Activated T-cell treated with anti-CD3 and anti-CD28 coated beads for 1 hour (primary cell): ENCODE measurements at places on chromosomes 12 and 14.

GRCh38 chr12:104498211-104498801, 41.6 kb downstream of the CHST11 start:
- DNase-seq = no peak

GRCh38 chr14:67599698-67600561, at the start of gene PIGH:
TSS of gene PIGH (minus strand) at chr14:67600268. CDS start at chr14:67600203, 65 bp downstream.
- peak; percentile 91 for DNase-seq

DNA sequence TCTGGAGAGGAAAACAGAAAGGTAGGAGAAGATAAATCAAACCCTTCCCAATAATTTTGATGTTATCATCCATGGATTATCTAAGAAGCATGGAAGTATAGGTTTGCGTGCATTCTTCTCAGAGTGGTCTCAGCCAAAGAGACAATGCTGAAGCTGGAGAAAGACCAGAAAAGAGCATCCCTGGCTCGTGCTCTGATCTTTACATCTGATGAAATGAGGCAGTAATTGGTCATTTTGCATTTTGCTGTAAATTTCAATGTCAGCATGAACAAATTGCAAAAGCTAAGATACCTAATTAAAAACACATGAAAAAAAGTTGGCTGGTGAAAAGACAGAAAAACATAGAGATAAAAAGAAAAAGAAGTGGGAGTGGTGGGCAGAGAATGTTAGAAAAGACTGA, 252.4 kb downstream of the ITPR2 start:
- no peak for DNase-seq

GRCh38 chr12:75317784-75318183, 12.3 kb downstream of the CAPS2 start:
- DNase-seq = no peak

GRCh38 chr12:91813701-91814100, 331.9 kb downstream of the BTG1 start:
- DNase-seq = no peak

GRCh38 chr12:12156828-12157227, 86.1 kb downstream of the BCL2L14 start:
- DNase-seq = no peak

DNA sequence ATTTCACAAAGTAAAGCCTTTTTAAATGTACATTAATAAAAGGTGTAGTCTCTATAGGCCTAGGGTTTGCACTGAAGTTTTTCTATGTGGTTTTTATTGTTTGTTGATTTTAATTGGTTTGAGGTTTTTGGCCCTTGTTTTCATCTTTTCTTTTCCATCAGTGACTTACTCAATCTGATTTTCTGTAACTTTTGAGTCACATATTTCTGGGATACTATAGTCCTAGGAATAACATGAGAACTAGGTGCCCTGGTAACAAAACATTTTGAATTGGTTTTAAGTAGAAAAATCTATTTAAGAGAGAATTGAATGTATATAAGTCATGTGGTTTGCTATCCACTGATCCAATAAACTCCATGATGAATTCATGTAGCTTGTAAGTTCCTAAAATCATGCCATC, 311.9 kb downstream of the CEP128 start:
- no peak for DNase-seq

DNA sequence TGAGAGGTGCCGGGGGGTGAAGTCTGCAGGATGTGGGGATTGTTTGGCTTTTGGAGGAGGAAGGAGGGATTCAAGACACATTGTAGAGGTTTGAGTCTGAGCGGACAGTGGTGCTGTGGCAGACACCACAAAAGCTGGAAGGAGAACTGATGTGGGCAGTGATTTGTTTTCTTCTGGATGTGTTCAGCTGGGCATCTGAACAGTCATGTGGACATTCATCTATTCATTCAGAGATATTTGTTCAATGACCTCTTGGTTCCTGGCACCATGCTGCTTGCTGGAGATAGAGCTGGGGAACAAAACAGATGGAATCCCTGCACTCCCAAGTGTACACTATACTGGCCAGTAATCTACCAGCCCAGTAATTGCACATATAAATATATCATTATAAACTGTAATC, 64.0 kb downstream of the PTPN11 start:
- DNase-seq = no peak

DNA sequence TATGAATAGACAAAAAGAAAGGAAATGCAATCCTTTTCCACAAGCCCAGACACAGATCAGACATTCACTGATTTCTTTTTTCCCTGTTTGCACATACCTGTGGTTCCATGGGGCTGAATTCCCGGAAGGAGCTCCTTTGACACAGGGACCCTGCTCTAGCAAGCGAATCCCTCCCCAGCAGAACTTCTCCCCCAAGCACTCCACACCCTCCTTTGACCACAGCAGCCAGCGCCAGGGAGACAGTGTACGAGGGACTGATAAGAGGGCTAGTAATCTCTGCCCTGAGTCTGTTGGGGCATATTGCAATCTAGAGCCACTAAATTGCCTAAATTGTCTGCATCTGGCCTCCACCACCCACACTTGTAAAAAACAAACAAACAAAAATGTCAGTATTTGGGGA, 83.4 kb upstream of the NTF3 start:
- no peak for DNase-seq

DNA sequence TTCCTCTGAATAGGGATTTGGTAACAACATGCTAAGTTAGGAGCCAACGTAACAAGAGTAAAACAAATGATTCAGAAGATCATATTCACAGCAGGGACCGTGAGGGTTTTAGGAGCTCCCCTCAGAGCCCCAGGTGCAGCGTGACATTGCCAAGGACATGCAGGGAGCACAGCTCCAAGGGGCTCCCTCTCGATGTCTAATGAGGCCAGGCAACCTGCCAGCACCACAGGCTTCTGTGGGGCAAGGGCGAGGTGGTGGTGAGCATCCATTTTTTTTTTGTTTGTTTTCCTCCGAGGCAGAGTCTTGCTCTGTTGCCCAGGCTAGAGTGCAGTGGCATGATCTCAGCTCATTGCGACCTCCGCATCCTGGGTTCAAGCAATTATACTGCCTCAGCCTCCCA, 95.1 kb upstream of the PTPRB start:
- DNase-seq = no peak

GRCh38 chr14:22898302-22899090, 15.5 kb downstream of the REM2 start:
- no peak for DNase-seq

DNA sequence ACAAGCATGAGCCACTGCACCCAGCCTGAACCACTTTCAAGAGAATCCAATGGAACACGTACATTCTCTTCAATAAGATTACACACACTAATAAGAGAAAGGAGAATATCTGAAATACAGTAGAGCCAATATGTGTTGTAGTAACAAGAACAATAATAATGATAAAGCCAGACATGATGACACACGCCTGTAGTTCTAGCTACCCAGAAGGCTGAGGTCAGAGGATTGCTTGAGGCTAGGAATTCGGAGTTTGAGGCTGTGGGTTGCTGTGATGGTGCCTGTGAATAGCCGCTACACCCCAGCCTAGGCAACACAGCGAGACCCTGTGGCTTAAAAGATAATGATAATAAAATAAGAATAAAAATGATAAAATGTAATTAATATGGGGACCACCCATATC, 15.6 kb downstream of the APOBEC1 start:
- no peak for DNase-seq

DNA sequence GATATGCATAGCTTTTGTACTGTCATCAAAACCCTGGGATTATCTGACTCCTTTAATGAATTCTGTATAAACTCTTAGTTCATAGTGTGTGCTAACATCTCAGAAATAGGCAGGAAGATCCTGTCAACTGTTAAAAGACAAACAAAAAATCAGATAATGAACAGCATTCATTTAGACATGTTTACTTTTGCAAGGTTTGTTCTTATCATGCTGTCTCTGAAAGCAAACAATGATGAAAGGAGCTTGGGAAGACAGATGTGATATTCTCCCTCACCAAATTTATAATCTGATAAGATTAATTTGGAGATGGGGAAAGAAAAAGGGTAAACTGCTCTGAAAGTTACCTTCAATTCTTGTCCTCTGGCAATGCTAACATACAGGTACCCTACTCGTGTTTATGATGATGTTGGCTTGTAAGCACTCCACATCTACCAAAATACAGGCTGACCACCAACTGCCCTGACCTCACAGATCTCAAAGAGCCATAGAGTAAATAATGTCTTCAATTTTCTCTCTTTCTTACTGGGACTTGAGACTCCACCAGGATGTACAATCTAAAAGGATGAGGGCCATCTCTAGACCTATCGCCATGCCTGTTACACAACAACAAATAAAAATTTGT, 233.8 kb downstream of the SSPN start:
- DNase-seq = no peak

DNA sequence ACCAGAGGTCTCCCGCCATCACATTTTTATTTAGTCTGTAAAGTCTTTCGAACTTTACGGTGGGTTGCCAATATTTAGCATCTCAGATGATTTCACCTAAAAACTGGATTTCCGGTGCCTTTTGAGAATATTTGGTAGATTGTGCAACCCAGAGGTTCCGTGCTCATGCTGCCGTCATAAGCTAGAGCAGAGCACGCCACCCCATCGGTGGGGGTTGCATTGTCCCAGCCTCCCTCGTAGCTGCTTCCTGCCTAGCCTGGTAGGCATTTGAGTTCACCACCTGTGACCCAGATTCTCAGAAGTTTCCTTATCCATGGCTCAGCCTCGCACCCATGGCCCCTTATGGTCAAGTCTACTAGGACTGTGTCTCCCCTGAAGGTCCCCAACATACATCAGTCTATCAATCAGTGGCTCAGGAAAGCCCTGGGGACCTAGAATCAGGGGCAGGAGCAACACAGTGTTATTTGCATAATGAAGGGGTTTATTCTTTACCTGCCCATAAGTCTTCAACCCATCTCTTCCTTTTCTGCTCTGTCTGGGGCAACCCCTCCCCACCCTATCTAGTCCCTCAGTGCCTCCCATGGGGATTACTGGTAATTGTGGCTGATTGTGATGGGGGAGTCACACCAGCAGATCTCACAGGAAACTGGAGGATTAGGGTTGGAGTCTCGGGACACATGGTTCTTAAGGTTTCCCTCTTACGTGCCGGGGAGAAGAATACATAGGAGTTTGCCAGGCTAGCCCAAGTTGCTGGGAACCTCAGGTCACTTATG, 152.3 kb downstream of the PHETA1 start:
- no peak for DNase-seq

DNA sequence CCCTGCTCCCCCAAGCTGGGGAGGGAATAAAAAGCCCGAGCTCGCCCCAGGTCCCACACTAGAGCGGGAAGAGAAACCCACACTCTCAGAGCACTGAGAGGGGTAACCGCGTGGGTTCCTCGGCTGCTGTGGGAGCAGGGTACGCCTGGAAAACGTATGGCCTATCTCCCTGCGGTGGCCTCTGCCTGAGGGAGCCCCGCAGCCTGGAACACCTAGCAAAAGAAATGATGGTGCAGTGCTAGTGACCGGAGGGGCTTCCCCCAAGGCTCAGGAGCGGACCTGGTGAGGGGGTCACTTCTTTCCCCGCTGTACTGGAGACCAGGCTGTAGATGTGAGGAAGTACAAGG, 2.5 kb upstream of the OR4N2 start:
- DNase-seq = no peak

DNA sequence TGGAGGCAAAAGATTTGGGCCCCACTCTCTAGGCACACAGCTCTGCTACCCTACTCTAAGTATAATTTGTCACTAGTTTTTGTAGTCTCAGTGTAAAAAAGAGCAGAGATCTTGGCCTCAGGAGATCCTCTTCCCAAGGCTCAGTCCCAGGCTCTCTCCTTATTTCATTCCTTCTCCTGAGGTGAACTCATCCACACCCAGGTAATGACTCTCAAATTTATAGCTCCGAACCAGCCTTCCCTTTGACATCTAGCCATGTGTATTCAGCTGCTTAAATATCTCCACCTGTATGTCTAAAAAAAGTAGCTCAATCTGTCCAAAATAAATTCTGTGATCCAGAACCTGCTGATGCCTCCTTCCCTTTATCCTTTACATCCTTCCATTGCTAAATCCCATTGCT, 173.5 kb upstream of the HIF1A start:
- DNase-seq = no peak

- no peak for DNase-seq
These were observed 15.7 kb downstream of the UBE3B start for GRCh38 chr12:109493090-109493489.

DNA sequence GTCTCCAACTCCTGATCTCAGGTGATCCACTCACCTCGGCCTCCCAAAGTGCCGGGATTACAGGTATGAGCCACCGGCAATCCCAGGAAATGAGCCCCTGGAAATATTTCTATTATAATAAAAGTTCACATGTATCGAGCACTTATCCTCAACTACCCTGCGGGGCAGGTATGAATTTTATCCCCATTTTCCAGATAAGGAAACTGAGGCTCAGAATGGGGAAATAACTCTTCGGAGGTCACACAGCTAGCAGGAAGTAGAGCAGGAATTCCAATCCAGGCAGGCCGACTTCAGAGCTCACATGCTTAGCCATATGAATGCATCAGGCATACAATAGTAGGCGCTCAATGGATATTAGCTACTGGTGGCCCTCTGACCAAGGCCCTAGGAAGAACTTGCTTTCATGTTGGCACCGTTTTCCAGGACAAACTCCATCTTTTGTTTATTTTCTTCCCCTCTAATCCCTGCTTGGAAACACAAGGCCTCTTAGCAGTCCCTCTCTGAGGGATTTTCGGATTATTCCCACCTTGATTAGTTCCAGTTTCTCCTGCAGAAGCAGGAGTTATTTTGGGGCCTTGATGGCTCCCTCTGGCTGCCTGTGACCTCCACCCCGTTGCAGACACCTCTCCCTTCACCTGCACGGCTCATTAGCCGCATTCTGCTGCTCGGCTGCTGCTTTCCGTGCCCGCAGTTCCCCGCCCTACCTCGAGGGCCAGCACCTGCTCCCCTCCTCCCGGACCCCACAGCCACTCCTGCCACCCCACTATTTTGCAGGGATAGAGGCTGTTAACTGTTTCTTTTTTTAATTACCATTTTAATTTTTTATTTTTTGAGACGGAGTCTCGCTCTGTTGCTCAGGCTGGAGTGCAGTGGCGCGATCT, 18.7 kb upstream of the POP5 start:
- no peak for DNase-seq

- DNase-seq = no peak
These were observed 337.9 kb downstream of the AACS start for GRCh38 chr12:125402874-125403789.

GRCh38 chr14:49950275-49951228, 57.7 kb downstream of the ARF6 start:
- no peak for DNase-seq

DNA sequence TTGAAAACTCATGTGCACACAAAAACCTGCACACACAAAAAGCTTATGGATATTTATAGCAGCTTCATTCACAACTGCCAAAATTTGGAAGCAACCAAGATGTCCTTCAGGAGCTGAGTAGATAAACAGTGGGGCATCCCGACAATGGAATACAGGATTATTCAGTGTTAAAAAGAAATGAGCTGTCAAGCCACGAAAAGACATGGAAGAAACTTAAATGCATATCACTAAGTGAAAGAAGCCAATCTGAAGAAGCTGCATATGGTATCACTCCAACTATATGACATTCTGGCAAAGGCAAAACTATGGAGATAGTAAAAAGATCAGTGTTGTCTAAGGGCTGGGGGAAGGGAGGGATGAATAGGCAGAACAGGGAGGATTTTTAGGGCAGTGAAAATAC, 5.2 kb upstream of the TPCN1 start:
- DNase-seq = no peak

- DNase-seq = no peak
These were observed 7.2 kb downstream of the SH2B3 start for GRCh38 chr12:111412830-111413441.
